GM03348 (cell line): ENCODE measurements at places on chromosomes 16 and 17.
A peak's percentile ranks its signal among the peaks of the same experiment; 100 is the strongest.

DNA sequence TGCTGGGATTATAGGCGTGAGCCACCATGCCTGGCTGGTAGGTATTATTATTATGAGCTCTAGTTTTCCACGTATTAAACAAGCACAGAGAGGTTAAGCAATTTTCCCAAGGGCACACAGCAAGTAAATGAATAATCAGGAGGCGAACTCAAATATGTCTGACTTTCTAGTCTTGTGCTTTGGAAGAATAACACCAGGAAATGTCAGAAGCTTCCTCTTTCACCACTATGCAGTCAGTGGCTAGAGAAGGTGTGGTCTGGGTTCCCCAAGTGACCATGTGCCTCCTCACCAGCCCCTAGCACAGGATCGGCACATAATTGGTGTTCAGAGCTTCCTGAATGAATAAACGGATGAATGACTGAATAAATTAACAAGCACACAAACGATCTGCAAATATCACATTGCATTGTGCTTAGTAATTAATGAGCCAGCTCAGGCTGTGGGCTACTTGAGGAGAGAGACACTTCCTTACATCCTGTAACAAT, 21.6 kb upstream of the SCNN1B start:
- no peak for DNase-seq

DNA sequence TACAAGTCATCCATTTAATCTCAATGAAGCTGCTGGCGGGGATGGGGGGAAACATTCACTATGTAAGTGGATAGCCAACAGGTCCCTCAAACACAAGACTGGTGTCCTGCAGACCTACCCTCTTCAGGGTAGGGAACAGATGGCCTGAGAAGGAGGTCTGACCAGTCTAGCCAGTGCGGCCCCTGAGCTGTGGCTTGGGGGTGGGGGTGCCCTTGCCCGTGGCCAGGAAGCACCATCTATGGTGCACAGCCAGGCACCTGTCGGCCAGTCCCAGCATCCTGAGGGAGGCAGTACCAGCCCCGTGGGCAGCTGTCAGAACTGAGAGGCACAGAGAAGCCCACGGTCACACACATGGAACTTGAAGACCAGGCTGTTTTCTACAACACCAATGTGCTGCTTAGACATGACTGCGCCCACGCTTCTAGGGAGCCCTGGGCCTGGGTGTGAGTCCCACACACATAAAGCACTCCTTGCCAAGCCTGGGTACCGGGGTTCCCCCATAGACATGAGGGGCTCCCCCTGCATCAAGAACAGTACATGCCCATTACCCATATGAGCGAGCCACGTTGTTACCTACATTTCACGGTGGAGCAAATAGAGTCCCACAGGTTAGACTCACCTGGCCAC, 40.9 kb downstream of the RMI2 start:
- no peak for DNase-seq

DNA sequence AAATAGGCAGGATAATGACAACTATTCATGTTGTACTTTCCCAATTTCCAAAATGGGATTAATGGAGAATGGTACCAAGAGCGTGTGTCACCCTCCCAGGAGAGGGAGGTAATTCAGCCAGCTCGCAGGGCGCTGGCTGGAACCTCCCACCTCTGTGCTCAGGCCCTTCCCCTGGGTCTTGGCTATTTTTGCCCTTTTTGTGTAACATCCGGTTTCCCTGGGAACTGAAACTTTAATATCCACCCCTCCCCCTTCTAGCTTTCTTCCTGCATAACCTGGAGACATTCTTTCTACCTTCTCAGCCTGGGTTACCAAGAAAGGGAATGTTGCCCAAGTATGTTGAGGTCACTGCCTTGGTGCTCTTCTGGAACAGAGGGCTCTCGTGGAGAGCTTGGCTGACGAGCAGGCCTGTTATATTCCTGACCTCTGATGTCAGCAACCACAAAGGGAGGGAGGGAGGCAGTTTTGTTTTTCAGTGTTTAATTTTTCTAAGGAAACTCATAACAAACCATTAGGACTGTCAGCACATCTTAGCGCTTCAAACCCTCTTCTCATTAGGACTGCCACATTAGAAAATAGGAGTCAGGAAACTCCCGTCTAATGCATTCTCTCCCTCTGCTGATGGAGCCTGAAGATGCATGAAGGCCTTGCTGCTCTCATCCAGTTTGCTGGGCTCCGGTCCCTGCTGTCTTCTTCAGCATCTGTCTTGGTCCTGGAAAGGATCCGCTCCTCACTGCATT, 25.6 kb downstream of the ITGB3 start:
- DNase-seq = peak; percentile 90

DNA sequence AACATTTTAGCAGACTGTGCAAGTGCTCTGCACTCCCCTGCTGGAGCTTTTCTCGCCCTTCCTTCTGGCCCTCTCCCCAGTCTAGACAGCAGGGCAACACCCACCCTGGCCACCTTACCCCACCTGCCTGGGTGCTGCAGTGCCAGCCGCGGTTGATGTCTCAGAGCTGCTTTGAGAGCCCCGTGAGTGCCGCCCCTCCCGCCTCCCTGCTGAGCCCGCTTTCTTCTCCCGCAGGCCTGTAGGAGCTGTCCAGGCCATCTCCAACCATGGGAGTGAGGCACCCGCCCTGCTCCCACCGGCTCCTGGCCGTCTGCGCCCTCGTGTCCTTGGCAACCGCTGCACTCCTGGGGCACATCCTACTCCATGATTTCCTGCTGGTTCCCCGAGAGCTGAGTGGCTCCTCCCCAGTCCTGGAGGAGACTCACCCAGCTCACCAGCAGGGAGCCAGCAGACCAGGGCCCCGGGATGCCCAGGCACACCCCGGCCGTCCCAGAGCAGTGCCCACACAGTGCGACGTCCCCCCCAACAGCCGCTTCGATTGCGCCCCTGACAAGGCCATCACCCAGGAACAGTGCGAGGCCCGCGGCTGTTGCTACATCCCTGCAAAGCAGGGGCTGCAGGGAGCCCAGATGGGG, 3.1 kb downstream of the GAA start:
- DNase-seq = no peak

DNA sequence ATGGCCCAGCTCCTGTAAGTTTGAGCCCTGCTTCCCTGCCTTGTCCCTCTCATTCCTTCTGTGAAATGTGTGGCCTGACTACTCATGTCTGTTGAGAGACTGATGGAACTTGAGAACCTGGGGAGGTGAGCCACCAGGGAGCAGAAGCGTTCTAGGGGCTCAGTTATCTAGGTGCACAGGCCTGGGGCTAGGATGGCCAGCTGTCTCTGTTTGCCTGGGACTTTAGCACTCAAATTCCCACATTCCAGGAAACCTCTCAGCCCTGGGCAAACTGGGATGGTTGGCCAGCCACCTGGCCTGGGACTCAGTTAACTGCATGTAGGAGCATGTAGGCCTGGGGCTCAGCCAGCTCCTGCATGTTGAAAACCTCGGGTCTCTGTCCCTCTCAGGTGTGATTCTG, 9.3 kb upstream of the EPN3 start:
- DNase-seq = no peak
